Fibroblast of pulmonary artery (primary cell): ENCODE measurements at places on chromosomes 4 and X.
A peak's percentile ranks its signal among the peaks of the same experiment; 100 is the strongest.

DNA sequence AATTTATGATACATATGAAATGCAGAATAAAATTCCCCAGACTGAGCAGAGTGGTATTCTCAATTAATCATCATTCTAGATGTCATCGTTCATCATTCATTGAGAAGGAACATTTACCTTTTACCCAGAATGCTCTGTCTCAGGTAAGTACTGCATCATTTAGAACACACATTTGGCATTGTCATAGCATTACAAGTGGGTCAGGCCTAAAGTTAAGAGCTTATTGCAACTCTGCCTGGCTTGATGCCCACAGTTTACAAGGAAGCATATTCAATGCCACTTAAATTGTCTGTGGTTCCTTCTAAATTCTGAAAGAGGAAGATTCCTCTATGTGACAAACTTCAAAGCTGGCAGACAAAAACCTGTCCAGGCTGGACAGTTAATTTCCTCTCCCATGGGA, 87.3 kb downstream of the CAMK2D start:
- no peak for DNase-seq

GRCh38 chrX:149223854-149224253, 281.3 kb downstream of the IDS start:
- DNase-seq, result no peak

DNA sequence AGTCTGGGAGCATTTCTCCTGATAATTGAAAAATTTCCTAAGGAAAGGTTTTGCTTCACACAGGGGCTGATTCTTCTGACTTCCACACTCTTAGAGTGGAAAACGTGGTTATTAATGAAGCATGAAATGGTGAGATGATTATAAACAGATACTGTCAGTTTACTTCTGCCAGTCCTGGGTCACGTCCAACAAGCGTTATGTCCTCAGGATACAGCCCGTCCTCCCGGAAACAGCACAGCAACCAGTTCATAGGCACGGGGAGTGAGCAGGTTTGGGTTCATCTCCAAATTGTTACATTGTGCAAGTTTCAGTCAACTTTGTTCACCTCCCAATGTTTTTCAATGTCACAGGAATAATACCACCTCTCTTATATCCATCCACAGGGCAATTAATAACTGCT, 98.8 kb downstream of the NPNT start:
- no peak for DNase-seq

GRCh38 chr4:176014583-176015108, 51.0 kb upstream of the WDR17 start:
- DNase-seq, result no peak

DNA sequence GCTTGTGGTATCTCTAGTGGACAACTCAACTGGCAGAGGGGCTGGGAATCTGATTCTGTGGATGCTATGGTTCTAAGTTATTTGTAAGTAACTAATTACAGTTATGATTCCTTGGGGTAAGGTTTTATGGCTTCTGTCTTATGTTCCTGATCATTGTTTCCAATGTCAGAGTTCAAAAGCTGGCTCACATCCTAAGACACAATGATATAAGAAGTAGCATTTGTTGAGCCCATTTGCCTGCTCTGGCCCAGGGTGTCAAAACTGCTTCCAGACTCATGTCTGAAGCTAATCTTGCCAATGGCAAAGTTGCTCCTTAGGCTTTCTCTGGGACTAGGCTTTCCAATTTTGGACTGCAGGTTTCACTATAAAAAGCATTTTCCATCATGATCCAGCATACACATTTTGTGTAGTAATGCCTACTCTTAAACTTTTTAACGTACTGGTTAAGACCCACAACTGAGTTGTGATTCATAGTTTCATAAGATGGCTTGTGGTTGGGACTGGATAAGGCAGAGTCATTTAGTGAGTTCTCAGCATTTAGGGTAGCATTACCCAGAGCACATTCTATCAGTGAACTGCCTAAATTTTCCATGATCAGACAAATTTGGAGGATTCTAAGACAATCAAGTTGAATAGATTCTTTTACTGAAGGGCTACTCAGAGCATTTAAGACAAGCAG, 50.0 kb downstream of the CCNI start:
- no peak for DNase-seq

GRCh38 chr4:150033081-150033480, 45.2 kb upstream of the DCLK2 start:
- no peak for DNase-seq

GRCh38 chrX:78493180-78493579, 165.8 kb upstream of the CYSLTR1 start:
- DNase-seq, result no peak

DNA sequence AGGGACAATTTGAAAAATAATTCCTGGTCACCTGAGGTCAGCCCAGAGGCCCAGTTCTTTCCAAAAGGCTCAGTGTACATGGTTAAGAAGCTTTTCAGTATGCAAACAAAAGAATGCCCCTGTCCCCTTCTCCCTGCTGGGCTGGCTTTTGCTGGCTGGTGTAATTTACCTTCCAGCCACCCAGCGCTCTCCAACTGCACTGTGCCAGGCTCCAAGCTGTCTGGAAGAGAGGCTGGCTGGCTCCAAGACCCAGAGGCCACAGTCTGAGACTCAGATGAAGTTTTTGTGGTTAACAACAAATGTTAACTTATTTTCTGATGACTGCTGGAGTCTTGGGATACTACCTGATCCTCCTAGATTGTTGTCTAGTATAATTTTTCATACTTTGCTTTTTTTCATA, 11.9 kb upstream of the KIT start:
- DNase-seq, result no peak

DNA sequence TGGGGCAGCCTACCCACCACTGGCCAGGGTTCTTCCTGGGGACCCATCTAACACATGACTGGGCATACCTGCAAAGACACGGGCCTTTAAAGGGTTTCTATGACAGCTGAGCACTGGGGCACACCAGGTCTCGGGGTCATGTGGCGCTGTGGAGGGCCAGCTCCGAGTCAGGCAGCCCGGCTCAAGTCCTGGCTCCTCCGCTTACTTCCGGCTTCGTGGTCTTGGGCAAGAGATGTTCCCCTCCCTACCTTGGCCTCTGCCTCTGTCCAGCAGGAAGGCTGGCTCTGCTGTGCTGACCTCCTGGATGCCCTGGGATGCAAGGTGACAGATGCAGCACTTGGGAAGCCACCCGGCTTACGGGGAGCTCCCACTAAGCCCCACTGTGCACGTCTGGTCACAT, 37.6 kb downstream of the HTRA3 start:
- DNase-seq, result no peak

DNA sequence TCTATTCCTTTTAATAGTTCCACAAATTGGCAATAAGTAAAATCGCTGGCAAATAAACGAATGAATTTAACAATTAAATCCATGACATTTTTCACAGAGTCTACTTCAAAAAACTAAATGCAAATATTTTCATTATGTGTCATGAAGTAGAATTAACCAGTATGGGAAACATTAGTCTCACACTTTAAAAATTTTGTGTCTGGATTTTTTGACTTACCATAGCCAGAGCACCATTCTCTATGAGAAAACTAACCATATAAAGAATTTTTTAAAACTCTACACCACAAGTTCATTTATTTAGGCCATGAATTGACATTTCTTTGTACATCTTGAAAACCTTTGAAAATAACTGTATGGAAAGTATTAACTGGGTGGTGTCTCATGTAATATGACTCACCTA, 41.2 kb downstream of the PRDM5 start:
- DNase-seq, result no peak

- DNase-seq, result peak; percentile 69
These were observed 23.9 kb upstream of the PRDM8 start for GRCh38 chr4:80173401-80173800.

GRCh38 chr4:122621016-122621507, at the start of gene IL21:
IL21 (minus strand) TSS chr4:122621066; CDS start chr4:122621011, 55 bp downstream.
- DNase-seq, result no peak

- DNase-seq, result peak; percentile 73
These were observed 209.1 kb upstream of the JADE1 start for GRCh38 chr4:128600410-128600809.

GRCh38 chr4:95979961-95980876, 140.3 kb downstream of the PDHA2 start:
- DNase-seq, result no peak

- DNase-seq, result peak; percentile 41
These were observed 179.6 kb upstream of the MXRA5 start for GRCh38 chrX:3526071-3526470.

DNA sequence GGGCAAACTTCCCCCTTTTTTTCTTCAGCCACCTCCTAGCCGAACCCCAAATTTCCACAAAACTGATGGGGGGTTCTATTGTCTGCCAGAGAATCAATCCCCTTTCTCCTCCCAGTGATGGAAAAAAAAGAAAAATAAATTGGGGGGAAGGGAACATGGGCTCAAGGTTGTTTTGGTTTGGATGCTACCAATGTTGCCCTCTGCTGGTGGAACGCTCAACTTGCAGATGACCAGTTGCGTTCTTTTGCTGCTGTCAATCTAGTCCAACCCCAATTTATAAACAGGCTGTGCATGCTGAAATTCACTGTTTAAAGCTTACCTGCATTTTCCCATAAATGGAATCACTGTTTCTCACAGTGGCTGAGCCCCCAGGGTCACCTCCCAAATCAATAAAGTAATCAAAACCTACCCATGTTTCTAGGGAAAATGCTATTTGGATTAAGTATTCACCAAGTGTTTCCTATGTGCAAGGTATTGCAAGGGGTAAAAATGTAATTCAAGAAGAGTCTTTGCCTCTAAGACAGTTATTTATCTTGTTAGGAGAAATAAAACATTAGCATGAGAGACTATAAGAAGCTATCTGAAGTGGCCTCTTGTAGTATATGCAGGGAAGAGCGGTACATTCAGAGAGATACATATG, 116.7 kb upstream of the TMEM164 start:
- DNase-seq, result peak; percentile 70

DNA sequence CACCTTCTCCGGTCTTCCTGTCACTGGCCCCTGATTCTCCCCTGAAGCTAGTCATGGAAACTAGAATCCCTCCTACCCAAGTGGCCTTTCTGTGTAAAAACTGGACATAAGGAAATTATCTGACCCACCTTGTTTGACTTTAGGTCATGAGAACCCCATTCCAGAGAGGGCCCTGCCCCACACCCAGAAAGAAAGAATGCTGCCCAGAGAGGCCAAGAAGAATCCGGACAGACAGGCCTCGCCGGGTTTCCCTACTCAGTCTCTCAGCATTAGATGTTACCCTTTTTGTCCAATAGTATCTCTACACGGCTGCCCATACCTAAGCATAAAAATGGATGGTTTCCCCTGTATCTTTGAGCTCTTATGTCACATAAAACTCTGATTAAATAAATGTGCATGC, 83.3 kb upstream of the HELT start:
- no peak for DNase-seq

GRCh38 chr4:184406958-184407391, 67.4 kb downstream of the IRF2 start:
- no peak for DNase-seq

- peak; percentile 29 for DNase-seq
These were observed 65.3 kb downstream of the ANTXR2 start for GRCh38 chr4:80007745-80008149.

- DNase-seq, result no peak
These were observed 1639.3 kb downstream of the RPA4 start for GRCh38 chrX:98523026-98523425.

DNA sequence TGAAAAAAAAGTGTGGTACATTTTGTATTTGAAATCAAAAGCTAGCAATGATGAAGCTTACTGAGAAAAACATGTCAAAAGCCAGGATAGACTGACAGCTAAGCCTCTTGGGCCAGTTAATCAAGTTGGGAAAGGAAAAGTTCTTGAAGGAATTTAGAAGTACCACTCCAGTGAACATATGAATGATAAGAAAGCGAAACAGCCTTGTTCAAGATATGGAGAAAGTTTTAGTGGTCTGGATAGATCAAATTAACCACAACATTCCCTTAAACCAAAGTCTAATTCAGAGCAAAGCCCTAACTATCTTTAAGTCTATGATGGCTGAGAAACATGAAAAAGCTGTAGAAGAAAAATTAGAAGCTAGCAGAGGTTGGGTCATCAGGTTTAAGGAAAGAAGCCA, 268.3 kb downstream of the PDHA2 start:
- no peak for DNase-seq

DNA sequence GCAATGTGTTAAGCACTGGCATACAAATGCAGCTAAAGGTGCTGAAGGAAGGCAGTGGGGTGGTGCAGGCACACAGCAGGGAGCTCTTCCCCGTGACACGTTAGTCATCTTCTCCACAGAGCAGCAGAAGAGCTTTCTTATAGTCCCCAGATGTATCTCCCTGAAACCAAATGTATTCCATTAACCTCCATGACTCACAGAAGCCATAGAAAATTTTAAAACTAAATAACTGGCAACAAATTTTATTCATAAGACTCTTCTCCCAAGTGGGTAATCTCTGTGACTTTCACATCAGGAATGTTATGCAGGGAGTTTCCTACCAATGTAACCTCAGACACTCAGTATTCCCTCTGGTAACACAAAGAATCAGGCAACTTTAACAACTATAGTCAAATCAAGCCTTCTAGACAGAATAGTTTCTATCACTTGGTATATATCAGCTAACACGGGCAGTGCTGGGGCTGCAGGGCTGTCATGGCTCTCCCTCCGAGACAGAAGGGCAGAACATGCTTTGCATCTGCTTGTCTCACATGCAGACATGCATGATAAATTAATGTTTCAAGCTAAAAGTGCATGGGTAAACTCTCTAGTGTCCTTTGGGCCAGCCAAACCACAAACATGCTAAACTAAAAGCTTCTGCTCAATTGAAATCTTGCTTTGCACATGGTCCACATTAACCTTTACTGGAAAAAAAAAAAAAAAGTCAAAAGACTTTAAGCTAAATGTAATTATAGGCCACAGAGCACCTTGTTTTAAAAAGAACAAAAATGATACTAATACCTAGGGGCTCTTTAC, 28.2 kb downstream of the ANXA5 start:
- DNase-seq, result peak; percentile 89

DNA sequence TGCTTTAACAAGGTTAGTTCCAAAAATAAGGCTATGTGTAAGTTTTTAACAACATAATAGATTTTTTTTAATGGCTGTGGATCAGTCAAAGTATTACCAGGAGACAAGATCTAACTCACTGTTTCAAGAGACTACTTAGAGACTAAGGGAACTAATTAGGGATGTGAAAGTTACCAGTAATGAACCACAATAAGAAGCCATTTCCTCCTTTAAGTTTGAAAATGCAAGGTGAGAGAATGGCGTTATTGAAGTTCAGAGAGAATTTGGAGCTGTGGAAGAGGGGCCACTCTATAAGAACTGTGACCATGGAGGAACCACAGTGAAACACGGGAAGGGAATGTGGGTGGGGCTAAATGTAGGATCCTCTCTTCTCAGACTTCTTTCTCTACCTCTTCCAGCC, 624.2 kb downstream of the GLUD2 start:
- DNase-seq, result no peak

- DNase-seq, result peak; percentile 70
These were observed at the start of gene BGN for GRCh38 chrX:153494541-153495361. BGN (plus strand) TSS chrX:153494980; CDS start chrX:153504632, 9,652 bp downstream.

GRCh38 chrX:135632353-135632752, 81.1 kb upstream of the CT45A1 start:
- no peak for DNase-seq

GRCh38 chr4:90695411-90695810, 568.2 kb downstream of the CCSER1 start:
- no peak for DNase-seq
